Endothelial cell (in vitro differentiated cells): ENCODE measurements at places on chromosomes 2 and 18.

GRCh38 chr2:237141571-237142051 is 55.9 kb downstream of the COPS8 start:
- DNase-seq: no peak

GRCh38 chr2:215002500-215002899 is 135.9 kb downstream of the ABCA12 start:
- peak; percentile 18 for DNase-seq

- DNase-seq: no peak
Measured at GRCh38 chr2:20472569-20472968, 25.7 kb downstream of the RHOB start.

DNA sequence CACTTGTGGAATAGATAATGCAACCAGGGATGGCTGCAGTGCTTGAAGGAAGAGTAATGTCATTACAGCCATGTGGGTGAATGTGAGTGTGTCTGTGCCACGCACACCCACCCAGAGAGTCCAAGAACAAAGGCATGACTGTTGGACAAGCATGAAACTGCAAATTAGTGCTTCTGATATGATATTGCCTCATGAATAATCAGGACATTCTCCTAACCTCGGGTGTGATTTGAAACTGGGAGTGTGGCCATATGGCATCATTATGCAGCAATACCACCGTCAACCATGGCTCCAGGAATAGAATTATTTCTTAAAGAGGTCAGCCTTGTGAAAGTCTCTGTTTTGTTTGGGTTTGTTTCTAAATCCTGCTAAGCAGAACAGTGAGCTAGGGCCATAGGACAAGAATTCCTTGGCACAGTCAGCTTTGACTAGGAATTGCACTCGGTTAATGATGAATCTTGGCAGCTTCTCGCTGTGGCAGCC is 678.0 kb upstream of the RAB6C start:
- no peak for DNase-seq

- no peak for DNase-seq
Measured at GRCh38 chr18:44859751-44860439, 179.2 kb downstream of the SETBP1 start.

GRCh38 chr2:62803961-62804360 is 98.4 kb downstream of the EHBP1 start:
- DNase-seq: no peak

DNA sequence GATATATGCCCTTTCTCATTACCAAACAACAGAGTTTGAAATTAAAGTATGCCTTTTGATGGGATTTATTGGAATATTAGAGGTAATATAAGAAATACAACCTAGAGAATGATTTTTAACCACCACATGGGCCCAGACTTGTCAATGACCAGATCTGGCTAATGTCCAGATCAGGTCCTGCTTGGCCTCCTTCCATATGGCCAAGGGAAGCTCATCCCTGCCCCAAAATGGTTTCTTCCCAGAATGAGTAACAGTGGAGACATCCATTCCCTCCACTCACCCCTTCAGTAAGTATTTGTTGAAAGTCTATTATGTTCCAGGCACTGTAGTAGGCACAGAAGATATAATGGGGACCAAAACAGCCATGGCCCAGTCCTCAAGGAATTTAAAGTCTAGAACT is 54.9 kb downstream of the ANTXR1 start:
- no peak for DNase-seq

GRCh38 chr2:231929961-231930592 is 3.9 kb upstream of the NPPC start:
- no peak for DNase-seq

- DNase-seq: no peak
Measured at GRCh38 chr2:174678395-174678794, 80.8 kb upstream of the WIPF1 start.

DNA sequence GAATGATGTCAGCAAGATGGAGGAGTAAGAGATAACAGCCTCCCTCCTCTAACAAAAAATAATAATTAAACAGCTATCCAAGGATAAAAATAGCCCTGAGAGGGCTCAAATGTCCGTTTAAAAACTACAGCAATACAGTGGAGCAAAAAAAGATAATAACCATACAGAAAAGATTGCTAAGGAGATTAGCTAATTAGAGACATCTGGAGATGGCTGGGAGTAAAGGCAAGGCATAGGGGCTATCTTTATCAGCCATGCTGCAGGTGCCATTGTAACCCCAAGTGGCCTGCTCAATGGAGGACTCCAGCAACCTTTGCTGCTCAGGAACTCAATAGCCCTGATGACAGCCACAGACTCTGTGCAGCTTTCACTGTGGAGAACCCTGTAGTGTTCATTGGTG is 42.7 kb downstream of the MDH1 start:
- no peak for DNase-seq

GRCh38 chr2:178859730-178860129 is 52.5 kb upstream of the TTN start:
- no peak for DNase-seq

DNA sequence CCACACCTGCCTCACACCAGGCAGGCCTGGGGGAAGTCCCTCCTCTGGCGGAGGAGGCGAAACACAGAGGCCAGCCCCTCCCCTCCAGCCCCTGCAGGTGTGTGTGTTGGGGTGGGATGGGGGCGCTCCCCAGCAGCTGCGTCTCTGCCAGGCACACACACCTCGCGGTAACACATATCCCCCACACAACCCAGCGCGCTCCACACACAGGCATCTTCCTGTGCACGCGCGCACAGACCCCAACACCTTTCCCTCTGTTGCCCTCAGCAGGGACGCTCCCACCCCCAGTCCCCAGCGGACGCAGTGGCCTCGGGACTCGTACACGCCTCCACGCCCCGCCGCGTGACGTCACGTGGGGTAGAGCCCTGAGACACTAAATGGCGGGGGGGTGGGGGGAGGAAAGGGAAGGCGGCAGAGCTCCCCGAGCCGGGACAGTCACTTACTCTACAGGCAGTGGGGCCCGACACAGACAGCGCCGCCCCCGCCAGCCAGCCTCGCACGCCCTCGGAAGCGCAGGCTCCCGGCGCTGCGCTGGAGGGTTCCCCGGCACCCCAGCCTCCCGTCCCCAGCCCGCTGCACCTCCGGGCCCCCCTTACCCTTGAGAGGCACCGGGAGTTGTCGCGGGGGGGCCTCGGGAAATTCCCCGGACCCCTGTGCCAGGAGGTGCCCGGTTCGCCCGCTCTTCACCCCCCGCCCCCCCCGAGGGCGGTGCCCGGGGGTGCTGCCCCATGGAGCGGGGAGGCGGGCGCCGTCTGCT is at the start of gene WNT10A:
WNT10A (plus strand) TSS at position 751 of the 757 bp plus-strand sequence. CDS start 144 bp downstream, outside the sequence.
- no peak for DNase-seq

GRCh38 chr2:24179683-24180082 is 4.8 kb downstream of the FAM228A start:
- DNase-seq: no peak
